Prostate gland (tissue), 2 donors: ENCODE measurements at places on chromosomes 11 and 22. TPM values are rescaled to one million over a fixed set of nuclear protein-coding genes. Genes with fewer than 3 reads are reported as not detected.

GRCh38 chr11:16167706-16168487 lies 188.4 kb downstream of the SOX6 start:
- no peak for DNase-seq
- no peak overlapping the region for H3K27ac ChIP-seq
- H3K27me3 ChIP-seq: no peaks in the 10 kb centered on the region
- no peaks in the 10 kb centered on the region for H3K36me3 ChIP-seq
- H3K4me3 ChIP-seq: no peak overlapping the region

The NDUFS3 gene
- 77.7 TPM for total RNA-seq

The FERMT3 gene
- total RNA-seq: 5.3 TPM

- no peak overlapping the region for H3K27ac ChIP-seq
- no peak overlapping the region for H3K4me3 ChIP-seq
- DNase-seq: no peak
- no peaks in the 10 kb centered on the region for H3K4me1 ChIP-seq
- H3K27me3 ChIP-seq: no peaks in the 10 kb centered on the region
These were observed 79.6 kb downstream of the PKNOX2 start for GRCh38 chr11:125244166-125244565.

- no peaks in the 10 kb centered on the region for H3K4me1 ChIP-seq
- DNase-seq: no peak
- H3K4me3 ChIP-seq: no peak overlapping the region
- H3K36me3 ChIP-seq: no peaks in the 10 kb centered on the region
These were observed 622.1 kb downstream of the OPCML start for GRCh38 chr11:132910011-132910760.

GRCh38 chr11:8612522-8612921 lies 18.5 kb upstream of the STK33 start:
- no peaks in the 10 kb centered on the region for H3K4me1 ChIP-seq
- H3K36me3 ChIP-seq: no peaks in the 10 kb centered on the region
- H3K4me3 ChIP-seq: no peak overlapping the region
- H3K27ac ChIP-seq: no peak overlapping the region
- no peaks in the 10 kb centered on the region for H3K27me3 ChIP-seq

The TRIM29 gene
- 126 TPM for total RNA-seq
